Activated T-cell treated with anti-CD3 and anti-CD28 coated beads, Interleukin-2, amount 50 U/mL, for 72 hours (primary cell): ENCODE measurements at places on chromosomes 13 and 19.

DNA sequence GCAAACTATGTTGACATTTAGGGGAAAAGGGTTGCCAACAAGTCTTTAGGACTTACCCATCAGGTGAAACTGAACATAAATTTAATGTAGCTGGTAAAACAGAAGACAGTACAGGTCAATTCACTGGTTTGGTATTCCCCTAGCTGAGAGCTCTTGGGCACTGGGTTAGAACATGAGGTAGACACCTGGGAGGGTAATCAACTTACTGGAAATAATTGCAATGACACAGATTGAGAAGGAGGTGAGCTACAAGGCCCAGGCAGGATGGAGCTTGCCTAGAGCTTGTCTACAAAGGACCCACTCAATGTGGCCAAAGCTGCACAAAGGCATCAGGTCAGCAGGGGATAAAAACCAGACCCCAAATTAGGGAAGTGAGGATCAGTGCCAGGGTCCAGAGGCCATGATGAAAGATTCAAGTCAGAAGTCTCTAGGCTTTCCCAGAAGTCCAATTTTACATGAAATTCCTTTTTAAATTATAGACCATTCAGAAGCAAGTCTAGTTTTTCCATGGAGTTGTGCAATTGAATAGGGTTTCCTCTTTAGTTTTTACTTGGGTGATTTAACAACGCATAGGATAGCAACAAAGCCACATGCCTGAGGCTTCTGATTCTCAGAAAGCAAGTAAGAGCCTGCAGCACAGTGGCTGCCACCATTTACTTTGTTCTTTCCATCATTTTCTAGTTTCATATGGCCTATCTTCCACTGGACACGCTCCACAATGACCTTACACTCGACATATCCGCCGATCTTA, 194.0 kb downstream of the NDFIP2 start:
- no peak for DNase-seq

DNA sequence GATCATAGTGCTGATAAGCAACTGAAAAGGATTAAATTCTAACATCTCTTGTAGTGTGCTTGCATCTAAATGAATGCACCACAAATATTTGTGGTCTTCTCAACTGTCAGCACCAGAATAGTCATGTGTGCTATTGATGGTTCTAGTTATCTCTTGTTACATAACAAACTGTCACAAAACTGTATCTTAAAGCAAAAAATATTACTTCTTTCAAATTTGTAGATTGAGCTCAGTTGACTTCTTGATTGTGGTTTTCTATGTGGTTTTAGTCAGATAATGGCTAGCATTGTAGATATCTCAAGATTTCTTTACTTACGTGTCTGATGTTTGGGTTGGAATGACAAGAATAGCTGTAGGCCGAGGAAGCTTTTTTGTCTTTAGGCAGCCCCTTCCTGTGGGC, 431.3 kb downstream of the SLITRK6 start:
- no peak for DNase-seq

- no peak for DNase-seq
These were observed 1138.2 kb downstream of the UQCRFS1 start for GRCh38 chr19:28074773-28075172.

- DNase-seq, result peak; percentile 15
These were observed 616 bp downstream of the TSHZ3 start for GRCh38 chr19:31348481-31349159.

DNA sequence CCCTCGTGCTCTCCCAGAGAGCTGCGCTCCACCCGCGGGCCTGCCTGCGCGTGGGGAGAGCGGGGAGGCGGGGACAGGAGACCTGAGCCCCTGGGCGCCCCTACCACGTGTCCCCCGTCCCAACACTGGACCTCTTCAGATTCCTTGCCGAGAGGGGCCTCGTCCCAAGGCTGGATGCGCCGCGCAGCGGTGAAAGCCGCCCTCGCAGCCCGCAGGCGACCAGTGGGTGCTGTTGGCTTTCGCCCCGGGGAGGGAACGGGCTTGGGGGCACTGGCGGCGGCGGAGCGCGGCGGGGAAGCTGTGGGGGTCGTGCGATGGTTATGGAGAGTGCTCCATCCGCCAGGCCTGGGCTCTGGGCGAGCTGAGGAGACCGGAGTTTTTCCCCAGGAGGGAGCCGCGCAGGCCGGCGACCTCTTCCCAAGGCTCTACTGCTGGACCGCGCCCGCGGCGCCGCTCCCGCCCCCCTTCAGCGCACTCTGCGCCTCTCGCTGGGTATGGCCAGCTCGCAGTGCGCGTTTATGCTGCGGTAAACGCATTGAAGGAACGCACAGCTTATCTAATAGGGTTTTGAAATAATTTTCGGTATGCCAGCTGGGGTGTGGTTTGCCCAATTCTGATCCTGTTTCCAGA, 17.2 kb upstream of the RNF17 start:
- DNase-seq, result no peak

DNA sequence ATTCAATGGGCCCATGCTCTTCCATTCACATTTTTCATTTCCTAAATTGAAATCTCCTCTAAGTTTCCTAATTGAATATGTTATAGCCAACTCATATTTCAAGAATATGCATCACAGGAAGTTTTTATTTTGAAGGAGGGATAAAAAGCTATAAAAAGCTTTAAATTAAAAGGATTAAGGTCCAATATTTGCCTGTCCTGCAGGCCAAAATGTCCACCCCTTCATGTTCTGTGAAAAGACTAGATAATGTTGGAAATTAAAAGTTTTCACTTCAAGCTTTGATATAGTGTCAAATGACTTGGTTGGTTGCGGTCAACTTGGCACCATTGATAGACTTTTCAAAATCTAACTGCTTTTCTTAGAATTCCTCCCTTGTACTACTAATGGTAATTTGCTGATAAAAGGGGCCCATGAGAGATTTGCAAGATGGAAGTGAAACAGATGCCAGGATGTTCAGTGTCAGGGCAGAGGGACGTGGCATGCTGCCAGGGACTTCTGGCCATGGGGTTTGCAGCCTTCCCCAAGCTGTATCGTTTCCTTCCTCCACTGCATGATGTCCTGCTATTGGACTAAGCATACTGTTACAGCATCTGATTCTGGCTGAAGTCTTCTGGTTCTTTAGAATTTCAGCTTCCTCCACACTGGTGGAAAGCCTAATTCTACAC, 547.3 kb upstream of the MIR17HG start:
- DNase-seq, result no peak

DNA sequence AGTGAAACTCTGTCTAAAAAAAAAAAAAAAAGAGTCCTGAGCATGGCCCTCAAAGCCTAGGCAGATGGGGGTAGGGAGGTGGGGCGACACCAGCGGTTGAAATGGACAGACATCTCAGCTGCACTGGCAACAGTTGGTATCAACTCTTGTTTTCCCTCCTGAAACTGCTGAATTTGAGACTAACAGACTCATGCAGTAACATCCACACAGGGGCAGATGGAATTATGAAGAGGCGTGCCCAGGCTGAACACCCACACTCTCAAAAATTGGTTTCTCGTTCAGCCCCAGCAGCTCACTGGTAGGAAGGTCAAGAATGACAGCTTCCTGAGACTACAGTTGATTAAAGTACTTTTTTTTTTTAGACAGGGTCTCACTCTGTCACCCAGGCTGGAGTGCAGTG, 24.1 kb downstream of the PBX4 start:
- peak; percentile 25 for DNase-seq

DNA sequence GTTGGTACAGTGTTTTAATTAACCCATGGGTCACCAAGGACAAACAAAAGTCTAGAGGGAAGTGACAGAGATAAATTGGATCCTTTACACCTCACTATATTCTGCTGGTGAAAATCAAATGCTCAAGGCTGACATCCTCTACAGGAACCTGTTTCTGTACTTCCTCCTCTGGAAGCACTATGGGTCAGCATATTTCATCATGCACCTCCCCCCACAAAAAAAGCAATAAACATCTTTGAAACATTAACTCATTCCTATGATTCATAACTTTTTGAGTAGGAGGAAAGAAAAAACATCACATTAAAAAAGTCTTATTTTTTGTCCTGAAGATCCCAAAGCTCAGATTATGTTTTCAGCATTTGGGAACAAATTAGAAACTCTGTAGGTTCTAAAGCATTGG, 588.3 kb upstream of the SGCG start:
- DNase-seq, result no peak

DNA sequence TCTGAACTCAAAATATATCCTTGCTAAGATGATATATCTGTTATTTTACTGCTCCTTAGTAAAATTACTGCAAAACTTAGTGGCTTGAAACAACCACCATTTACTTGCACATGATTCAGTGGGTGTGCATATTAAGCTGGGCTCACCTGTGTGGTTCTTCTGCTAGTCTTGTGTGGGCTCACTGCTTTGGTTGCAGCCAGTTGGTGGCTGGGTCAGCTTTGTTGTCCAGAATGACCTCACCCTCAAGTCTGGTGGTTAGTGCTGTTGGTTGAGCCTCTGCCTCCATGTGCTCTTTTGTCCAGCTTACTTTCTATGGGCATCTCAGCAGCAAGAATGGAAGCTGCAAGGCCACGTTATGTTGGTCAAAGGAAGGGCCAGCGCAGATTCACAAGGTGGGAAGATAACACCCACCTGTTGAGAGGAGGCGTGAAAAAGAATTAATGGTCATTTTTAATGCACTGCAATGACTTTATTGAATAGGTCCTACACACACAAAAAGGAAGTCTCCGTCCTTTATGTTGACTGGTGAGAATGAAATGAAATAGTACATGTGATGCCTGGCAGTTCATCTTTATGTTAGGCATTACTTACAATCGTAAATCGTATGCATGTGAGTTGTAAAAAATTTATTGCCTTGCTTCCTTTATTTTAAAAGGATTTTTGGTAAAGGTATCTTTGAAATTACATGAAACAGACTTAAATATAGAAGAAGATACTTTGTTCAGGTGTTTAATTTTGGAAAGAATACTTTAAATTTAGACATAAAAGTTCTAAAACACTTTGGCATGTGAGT, 34.3 kb downstream of the URI1 start:
- no peak for DNase-seq

GRCh38 chr19:57363688-57364181, 384 bp downstream of the TRAPPC2B start:
- no peak for DNase-seq

DNA sequence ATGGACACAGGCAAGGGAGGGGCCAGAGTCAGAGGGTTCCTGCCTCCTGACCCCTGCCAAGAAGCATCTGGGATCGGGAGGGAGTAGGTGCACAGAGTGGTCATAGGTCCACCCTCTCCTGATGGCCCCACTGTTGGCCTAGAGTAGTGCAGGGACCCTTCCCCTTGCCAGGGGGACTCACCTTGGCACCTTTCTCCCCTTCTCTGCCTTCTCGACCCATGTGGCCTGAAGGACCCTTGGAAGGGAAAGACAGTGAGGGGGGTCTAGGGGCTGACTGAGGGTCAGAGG, 33.3 kb upstream of the OLFM2 start:
- DNase-seq, result no peak

DNA sequence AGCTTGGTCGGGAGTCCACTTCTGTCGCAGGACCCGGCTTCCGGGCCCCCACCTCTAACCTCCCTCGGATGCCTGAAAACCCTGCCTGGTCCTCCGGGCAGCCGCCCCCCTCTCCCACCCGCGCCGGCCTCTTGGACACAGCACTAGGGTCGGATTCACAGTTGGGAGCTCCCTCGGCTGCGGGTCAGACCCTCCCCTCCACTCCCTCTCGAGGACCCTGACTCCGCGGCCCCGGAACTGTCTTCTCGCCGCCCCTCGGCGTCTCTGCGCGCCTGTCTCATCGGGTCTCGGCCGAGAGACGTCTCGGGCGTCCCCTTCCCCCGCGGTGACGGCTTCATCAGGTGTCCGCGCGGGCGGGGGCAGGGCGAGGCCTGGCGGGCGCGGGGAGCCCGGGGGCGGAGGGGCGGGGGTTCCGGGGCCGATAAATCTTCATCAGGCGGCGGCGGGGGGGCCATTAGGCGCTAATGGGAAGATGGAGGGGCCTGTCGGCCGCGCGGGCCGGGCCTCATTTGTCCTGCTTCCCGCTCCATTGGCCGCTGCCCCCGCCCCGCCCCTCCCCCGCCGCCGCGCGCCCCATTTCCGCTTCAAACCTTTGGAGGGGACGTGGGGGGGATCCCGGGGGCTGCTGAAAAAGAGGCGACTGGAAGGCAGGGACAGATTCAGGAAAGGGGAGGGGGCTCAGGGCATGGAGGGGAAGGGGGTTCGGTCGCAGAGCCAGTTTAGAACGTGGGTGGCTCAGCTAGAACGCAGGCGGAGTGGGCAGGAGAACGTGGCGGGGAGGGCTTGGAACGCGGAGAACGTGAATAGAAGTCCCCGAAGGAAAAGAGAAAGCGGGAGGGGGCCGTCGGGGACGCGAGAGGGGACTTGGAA, 11.8 kb upstream of the ERFL start:
- DNase-seq, result peak; percentile 66

- DNase-seq, result peak; percentile 66
These were observed 34.4 kb downstream of the GSX1 start for GRCh38 chr13:27826379-27827353.

DNA sequence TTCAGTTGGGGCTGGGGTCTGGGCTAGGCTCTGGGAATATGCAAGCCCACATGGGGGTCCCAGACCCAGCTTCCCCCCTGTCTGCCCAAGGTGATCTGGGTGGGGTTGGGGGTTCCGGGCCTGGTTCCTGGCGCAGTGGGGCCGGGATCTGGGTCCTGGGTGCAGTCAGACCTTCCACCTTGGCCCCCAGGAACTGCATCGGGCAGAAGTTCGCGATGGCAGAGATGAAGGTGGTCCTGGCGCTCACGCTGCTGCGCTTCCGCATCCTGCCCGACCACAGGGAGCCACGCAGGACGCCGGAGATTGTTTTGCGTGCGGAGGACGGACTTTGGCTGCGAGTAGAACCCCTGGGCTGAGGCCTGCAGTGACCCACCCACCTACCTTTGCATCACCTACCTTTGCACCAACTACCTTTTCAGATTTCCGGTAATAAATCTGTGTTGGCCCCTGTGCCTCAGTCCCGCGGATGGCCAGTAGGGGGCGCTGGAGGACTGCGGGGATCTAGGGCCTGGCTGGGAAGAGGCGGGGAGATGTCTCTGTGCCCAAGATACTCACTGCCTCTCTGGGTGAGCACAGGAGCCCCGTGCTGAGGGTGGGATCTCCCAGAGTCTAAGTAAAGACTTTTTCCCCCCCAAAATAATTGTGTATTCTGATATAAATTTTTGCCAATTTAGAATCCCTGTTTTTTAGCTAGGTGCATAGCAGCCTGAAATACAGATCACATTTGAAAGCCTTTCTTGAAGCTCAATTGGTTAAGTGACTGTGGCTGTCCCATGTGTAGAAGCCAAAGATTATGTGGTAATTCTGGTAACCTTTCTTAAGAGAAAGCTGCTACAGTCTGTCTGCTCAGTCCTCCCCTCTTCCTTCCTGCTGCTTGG, 11.5 kb upstream of the CYP4F3 start:
- peak; percentile 84 for DNase-seq

DNA sequence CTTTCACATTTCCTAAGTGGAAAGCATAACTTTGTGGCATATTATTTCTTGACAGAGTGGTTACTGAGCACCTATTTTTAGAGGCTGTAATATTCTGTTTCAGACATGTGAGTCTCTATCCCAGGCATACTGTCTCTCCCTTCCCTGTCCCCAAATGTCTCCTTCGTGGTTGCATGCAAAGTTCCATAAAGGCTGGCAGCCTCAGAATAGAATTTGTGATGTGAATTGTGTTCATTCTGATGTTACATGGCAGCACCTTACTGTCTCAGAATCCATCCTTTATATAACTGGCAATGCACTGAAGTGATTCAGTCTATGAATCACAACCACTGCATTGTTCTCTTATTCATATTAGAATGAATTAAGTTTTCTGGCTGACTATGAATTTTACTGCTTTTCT, 89.0 kb upstream of the SLC7A1 start:
- no peak for DNase-seq

GRCh38 chr13:39916330-39916729, 260.9 kb downstream of the COG6 start:
- no peak for DNase-seq

- DNase-seq, result peak; percentile 78
These were observed 5.8 kb upstream of the FCGRT start for GRCh38 chr19:49506575-49507105.
